ENCODE measurements at places on chromosomes 7 and 10.
A peak's percentile ranks its signal among the peaks of the same experiment; 100 is the strongest.

- no peak for DNase-seq
Measured at GRCh38 chr7:145152589-145152988, 316.7 kb upstream of the TPK1 start.

- DNase-seq: no peak
Measured at GRCh38 chr7:51227861-51228260, 88.7 kb downstream of the COBL start.

GRCh38 chr10:110076559-110077318 is 69.0 kb downstream of the ADD3 start:
- peak; percentile 66 for DNase-seq

- no peak for DNase-seq
Measured at GRCh38 chr10:104368381-104368780, 14.7 kb downstream of the CFAP58 start.

- no peak for DNase-seq
Measured at GRCh38 chr10:95987685-95988426, 55.5 kb upstream of the CCNJ start.

DNA sequence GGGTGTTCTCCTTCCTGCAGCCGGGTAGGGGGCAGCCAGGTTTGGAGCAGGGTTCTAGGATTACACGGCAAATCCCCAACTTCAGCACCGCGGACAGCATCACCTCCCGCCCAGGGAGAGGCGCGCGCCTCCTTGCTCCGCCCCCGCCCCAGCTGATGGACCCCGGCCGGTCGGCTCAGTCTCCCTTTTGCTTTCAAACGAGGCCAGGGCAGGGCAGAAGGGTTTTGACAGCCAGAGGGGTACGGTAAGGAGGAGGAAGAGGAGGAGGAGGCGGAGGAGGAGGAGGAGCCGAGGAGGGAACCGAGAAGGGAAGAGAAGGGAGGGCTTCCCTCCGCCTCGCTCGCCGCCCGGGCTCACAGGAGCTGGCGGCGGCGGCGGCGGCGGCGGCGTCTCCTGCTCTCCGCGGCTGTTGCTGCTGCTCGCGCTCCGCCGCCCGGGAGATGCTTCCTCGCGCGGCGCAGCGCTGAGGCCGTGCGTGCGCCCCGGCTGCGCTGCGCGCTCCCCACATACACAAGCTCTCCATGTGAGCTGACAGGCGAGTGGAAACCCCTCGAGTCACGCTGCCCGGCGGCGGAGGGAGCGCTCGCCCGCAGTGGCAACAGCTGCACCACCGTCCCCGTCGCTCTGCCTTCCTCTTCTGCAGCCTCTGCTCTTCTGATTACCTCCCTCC is 615 bp upstream of the CNTNAP2 start:
- no peak for DNase-seq
